ENCODE measurements at places on chromosomes 2 and 18.

GRCh38 chr2:200742426-200742825 is 69.3 kb upstream of the BZW1 start:
- no peak for DNase-seq

GRCh38 chr2:131036696-131037397 is 56.4 kb downstream of the FAM168B start:
- DNase-seq = no peak

DNA sequence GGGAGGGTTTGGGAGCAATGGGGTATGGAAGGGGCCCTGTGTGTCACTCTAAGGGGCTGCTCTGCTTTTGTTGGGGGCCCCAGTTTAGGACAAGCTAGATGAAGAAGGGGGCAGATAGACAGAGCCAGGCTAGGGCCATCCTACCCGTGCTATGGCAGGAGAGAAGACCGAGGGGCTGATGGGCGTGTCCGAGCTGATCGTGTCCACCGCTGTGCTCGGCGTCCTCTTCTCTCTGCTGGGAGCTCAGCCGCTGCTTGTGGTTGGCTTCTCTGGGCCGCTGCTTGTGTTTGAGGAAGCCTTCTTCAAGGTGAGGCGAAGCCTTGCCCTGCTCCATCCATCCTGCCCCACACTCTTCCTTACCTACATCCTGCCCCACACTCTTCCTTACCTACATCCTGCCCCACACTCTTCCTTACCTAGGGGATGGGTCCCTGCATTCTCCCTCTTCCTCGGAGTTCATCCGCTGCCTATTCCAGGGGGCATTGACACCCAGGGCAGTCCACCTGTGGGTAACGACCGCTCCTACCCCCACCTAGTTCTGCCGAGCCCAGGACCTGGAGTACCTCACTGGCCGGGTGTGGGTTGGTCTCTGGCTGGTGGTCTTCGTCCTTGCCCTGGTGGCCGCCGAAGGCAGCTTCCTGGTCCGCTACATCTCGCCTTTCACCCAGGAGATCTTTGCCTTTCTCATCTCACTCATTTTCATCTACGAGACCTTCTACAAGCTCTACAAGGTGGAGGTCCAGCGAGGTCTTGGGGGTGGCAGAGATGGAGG is 8.9 kb downstream of the SLC4A3 start:
- no peak for DNase-seq

DNA sequence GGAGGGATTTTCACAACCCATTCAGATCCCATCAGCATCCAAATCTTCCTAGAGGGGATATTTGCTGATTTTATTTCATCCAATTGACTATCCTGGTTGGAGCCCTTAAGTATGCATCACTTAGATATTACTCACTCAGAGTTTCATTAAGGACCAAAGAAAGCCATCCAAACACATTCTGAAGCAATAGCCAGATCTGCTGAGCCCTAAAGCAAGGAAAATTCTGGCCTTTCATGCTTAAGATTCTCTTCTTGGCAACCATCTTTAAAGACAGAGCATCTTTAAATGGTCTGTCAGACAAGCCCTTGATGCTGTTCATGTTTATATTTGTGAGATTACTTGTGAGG is 40.9 kb upstream of the C1D start:
- no peak for DNase-seq

DNA sequence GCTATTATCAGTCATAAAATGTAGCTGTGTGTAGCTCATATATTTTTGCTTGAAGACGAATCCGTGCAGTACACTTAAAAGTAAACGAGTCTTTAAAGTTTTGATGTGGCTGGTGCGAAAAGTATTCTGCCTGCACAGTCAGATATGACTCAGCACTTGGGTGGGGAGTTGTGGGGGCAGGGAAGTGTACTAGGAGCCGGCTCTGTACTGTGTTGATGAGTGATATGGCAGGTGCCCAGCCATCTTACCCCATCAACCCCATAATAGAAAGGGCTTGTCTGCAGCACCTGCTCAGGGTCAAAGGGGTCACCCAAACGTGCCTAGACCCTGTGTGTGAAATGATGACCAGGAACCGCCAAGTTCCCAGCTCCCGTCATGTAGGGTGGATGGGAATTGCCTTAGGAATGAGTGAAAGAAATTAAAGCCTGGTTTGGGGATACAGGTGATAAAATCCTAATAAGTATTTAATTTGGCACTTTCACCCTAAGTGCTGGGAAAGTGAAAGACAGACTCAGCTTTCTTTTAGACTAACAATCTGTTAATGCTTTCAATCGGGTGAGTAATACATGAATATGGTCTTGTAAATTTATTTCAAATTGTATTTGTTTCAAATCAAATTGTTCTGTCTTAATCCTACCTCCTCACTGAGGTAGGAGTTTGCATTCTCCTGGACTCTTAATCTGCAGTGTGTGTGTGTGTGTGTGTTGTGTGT is 48.0 kb downstream of the BCL2L11 start:
- DNase-seq = no peak

DNA sequence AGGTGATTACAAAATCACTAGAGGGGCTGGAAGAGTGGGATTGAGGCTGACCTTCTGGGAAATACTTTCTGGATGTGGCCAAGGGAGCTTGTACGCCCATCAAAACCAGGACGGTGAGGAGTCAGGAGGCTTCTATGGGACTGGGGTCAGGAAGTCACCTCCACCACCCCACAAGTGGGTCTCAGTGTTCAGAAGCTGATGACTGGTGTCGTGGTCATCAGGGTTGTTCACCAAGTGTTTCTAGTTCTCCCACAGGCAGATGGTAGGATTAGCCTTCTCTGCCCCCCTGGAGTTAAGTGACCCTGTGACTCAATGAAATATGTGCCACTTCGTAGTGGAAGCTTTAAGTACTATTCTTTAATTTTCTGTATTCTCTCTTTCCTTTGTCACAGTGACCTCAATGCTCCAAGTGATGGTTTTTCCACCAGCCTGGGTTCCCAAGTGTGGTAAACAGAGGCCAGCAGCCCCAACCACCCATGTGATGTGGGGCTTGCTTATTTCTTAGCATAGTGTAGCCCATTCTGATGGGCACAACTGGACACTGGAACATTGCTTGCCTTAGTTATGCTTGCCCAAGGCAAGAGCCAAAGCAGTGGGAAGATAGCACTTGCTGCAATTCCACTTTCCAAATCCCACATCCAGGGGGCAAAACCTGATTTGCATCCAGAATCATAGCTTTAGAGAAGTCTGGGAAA is 258.8 kb downstream of the CYP26B1 start:
- DNase-seq = no peak

DNA sequence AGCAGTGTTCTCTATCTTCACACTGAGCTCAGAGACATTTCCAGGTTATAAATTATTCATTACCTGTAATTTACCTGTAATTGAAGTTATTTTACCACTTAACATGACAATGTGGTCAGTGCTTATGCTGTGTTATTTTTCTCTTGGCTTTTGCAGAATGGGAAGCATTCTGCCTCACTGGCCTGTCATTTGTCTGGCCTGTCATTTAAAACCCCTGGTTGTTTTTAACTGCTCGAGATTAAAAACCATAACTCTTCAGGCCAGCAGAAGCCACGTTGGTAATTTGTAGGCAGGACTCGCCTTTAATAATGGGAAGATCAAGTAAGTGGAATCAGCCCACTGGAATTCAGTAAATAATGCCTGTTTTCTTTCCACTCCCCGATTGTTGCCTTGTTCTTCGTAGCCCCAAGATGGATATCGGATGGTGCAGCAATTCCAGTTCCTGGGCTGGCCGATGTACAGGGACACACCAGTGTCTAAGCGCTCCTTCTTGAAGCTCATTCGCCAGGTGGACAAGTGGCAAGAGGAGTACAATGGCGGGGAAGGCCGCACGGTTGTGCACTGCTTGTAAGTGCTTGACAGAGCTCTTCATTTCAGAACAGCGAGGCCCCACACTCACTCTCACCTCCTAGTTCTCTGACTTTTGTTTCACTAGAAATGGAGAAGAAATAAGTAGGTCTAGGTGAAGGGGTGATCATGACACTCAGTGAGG is 222.4 kb upstream of the RAB12 start:
- DNase-seq = no peak

GRCh38 chr2:85868822-85869221 is 20.0 kb downstream of the ST3GAL5 start:
- no peak for DNase-seq

- DNase-seq = peak; percentile 83
Observed at GRCh38 chr2:190534310-190535120, at the start of gene NEMP2. Gene NEMP2 (minus strand): TSS chr2:190534722. CDS start chr2:190534655, 67 bp downstream.

DNA sequence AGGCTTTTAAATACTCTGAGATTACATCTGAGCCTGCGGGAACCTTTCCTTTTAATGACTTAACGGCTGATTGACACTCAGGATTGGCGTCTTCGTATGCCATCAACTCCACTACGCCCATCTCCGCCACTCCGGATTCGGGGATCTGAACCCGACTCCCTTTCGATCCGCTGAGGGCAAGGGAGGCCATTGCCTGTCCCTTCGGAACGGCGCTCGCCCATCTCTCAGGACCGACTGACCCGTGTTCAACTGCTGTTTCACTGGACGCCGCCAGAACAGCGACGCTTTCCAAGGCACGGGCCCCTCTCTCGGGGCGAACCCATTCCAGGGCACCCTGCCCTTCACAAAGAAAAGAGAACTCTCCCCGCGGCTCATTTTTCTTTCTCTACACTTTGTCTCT is 90.4 kb downstream of the PID1 start:
- DNase-seq = no peak

DNA sequence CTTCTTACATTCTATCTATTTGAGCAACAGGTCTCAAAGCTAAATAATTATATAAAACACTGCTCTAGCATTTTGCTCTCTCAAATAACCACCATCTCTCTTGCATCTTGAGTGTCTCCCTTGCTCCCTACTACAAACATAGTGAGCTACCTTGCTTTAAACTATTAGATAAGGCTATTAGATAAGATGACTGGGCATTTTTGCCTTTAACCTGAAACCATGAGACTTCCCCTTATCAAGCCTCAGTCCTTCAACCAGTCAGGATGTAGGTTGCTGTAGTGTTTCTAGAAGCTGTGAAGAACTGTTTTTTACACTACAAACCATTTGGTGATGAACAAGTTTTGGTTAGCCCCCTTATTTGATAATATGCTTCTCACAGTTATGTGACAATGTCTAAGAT is 115.4 kb upstream of the MAP2 start:
- no peak for DNase-seq

DNA sequence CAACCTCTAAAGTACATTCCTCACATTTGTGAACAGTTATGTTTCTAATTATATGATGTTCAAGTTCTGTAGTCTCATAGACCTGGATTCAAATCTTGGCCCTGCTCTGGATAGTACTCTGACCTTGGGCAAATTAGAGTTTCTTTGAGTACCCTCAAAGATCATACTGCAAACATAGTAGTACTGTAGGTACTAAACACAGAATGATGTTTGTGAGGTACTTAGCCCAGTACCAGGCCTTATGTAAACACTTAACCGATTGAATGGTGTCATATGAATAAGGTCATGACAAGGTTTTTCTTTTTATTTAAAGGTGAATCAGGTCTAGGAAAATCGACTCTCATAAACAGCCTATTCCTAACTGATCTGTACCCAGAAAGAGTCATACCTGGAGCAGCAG is 19.1 kb downstream of the SEPTIN2 start:
- no peak for DNase-seq

Data from activated naive CD4-positive, alpha-beta T cell (primary cell).